ENCODE measurements at places on chromosomes 12 and 14.

DNA sequence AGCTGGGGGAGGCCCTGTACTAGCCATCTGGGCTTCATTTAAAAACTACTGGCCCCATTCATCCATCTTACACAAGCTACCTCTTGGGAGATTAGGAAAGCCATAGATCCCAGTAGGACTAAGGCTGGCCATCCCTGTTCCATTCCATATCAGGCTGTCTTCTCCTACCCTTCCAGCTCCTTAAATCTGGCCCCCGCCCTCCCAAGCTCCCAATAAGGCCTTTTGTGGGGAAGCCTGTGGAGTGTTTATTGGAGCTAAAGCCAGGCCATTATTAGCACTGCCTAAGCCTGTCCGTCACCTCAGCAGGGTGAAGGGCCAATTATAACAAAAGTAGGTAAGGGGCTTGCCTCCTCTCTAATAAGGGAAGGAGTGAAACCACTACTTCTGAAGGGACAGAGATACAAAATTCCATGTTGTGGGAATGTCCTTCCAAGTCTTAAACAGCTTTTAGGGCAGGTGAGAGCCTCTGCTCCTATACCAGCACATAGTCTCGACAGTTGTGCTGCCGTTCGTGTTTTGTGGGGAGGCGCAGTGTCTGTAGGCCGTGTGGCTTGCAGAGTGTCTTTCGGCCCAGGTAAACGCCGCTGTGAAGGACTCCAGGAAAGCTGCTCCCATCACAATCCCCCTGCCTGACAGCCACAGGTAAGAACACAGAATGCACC lies 3.7 kb downstream of the MYL6 start:
- no peak for DNase-seq

DNA sequence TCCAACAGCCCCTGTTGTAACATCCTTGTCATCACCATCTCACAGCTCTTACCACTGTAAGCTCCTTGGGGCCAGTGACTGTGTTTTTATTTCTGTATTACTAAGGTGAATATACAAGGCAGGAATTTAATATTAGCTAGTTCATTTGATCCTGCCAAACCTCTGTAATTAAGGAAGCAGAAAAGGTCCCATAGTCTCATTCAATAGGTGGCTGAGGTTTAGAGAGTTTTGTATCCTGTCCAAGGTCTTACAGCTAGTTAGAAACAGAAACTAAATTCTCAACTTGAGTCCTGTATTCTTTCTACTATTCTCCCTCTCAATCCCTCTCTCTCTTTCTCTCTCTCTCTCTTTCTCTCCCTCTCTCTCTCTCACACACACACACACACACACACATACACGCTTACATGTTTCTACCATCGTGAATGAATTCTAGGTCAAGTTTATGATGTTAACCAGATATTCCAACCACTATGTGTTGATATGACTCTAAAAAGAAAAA lies 543 bp upstream of the GLIPR1 start:
- DNase-seq: peak; percentile 10

GRCh38 chr14:65243766-65244442 lies 141.6 kb upstream of the MAX start:
- no peak for DNase-seq

GRCh38 chr14:99884834-99885648 lies 91.8 kb downstream of the EML1 start:
- peak; percentile 63 for DNase-seq

- DNase-seq: no peak
Measured at GRCh38 chr12:91778091-91778832, 367.4 kb downstream of the BTG1 start.

- no peak for DNase-seq
Measured at GRCh38 chr12:56074396-56074795, 5.6 kb upstream of the ERBB3 start.

DNA sequence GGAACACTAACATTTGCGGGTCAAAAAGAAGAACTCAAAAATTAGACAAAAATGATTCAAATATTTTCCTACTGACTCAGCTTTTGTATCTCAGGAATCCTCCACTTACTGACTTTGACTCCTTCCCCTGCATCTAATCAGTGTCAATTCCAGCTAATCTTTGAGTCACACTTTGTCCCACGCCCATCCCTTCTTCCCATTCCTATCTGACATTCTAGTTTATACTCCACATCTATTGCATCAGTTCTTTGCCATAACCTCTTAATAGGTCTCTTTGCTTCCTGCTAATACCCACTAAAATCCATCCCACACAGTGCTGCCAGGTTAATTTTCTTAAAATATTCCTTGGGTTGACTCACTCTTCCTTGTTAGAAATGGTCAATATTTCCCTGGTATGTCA lies 19.1 kb downstream of the BBS10 start:
- DNase-seq: peak; percentile 73

GRCh38 chr12:84813780-84814663 lies 98.6 kb downstream of the SLC6A15 start:
- DNase-seq: no peak

- DNase-seq: no peak
Measured at GRCh38 chr12:131747276-131748177, 36.6 kb downstream of the SFSWAP start.

- DNase-seq: no peak
Measured at GRCh38 chr12:70236990-70237389, 6.2 kb upstream of the CNOT2 start.

GRCh38 chr12:98873776-98874175 lies 228.7 kb downstream of the APAF1 start:
- no peak for DNase-seq

- DNase-seq: no peak
Measured at GRCh38 chr12:42019746-42020145, 124.9 kb downstream of the GXYLT1 start.

GRCh38 chr14:20530771-20531571 lies 25.6 kb downstream of the RNASE10 start:
- peak; percentile 51 for DNase-seq

DNA sequence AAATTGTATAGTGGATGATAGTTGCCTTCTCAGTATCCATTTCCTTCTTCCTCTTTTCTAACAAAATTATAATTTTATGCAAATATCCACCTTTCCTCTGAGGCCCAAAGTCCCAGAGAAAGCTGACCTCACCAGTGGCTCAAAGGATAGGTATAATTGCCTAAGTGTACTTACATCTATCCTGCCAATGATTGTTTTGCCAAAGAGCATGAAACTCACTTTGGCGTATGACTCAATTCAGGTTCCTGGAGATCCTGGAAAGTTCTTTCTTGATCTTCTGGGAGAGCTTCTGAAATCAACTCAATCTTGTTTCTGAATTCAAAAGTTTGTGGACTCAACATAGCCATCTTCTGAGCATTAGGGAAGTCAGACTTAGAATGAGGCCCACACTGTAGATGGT lies 10.5 kb upstream of the RBM25 start:
- DNase-seq: no peak

DNA sequence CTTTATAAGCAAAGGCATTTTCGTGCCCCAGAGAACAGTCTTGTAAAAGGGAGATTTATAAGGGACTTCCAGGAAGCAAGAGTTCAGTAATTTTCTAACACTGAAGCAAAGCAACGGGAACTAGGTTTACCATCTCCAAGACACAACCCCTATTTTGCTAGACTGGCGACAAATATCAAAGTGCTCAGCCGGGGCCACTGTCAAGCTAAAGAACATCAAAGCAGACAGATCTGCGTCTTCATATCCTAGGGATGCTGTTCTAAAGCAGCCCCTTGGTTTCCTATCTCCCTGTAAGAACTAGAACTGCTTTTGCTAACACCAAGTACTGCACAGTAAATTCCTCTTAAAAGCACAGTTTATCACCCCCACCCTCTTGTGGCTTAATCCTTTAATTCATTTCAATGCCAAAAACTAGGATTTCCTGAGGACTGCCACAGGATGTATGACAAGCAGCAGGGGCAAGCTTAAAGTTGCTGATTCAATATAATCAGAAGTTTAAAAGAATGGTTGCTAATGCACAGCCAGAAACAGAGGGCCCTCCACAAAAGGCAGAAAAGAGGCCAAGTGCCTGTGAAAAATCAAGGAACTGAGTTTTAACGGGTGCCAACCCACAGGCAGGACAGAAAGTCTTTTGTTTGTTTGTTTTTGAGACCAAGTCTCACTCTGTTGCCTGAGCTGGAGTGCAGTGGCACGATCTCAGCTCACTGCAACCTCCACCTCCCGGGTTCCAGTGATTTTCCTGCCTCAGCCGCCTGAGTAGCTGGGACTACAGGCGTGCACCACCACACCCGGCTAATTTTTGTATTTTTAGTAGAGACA lies 44.0 kb upstream of the ISM2 start:
- DNase-seq: no peak

GRCh38 chr12:54261815-54262402 lies 18.0 kb downstream of the CBX5 start:
- no peak for DNase-seq

DNA sequence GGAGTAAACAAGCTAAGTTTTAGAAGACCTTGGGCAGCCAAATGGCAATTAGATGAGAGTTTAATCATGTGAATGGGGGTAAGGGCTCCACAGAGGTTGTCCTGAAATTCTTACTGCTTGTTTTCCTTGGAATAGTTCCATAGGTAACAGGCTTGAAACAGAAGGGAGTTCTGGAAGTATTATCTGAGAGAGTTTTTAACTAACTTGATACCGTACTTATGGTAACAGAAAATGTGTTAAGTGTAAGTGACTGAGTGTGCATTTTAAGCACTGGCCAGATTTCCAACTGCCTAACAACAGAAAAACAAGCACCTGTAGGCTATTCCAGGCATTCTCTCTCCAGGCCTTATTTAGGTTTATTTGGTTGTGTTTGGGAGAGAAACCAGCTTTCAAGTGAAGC lies 414.6 kb upstream of the PDE3A start:
- no peak for DNase-seq

DNA sequence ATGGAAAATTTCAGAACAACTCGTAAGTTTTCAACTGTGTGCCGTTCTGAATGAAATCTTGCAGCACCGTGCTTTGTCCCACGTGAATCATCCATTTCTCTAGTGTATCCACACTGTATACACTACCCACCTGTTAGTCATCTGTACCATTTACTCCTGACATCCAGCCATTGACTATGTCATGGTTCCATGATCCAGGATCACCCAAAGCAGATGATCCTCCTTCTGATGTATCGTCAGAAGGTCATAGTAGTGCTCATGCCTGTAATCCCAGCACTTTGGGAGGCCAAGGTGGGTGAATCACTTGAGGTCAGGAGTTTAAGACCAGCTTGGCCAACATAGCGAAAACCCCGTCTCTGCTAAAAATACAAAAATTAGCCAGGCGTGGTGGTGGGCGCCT lies 122.9 kb downstream of the PPHLN1 start:
- DNase-seq: no peak

GRCh38 chr12:72028966-72029365 lies 90.3 kb downstream of the TPH2 start:
- no peak for DNase-seq

DNA sequence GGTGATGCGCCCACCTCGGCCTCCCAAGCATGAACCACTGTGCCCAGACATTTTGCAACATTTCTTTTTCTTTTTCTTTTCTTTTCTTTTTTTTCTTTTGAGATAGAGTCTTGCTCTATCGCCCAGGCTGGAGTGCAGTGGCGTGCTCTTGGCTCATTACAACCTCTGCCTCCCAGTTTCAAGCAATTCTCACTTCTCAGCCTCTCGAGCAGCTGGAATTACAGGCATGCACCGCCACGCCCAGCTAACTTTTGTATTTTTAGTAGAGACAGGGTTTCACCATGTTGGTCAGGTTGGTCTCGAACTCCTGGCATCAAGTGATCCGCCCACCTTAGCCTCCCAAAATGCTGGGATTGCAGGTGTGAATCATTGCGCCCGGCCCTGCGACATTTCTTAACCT lies 7.6 kb upstream of the CDC42BPB start:
- DNase-seq: no peak

GRCh38 chr12:19058235-19059021 lies 71.1 kb upstream of the PLEKHA5 start:
- DNase-seq: no peak

DNA sequence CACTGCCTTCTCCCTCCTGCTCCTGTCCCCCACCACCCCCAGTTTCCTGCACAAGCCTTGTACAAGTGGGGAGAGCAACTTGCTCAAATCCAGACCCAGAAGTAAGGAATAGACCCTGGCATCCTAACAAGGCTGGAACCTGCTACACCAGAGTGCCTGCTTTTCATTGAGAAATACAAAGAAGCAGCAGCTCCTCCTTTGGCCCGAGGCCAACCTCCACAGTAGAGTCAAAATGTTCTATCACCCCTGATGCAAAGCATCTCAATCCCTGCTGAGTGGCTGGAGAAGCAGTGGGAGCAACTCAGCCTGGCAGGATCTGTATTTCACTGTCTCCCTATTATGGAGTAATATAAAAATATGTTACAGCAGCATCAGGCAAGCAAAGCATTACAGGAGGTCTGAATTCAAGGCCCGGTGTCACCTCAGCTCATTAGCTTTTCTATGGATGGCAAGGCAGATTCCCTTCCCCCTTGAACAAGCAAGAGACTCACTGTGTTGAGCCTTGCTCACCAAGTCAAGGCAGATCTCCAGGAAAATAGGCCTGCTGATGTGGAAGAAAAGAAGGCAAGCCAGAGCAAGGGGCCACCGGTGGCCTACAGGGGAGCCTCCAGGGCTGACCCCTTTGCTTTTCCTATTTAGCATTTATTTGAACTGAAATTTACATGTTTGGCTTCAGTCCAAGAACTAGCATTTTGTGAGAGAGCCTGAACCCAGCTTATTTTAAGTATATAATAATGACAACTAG lies 186.3 kb upstream of the EGLN3 start:
- no peak for DNase-seq

- no peak for DNase-seq
Measured at GRCh38 chr12:111429828-111430432, 24.2 kb downstream of the SH2B3 start.

- no peak for DNase-seq
Measured at GRCh38 chr12:24848941-24849477, 99.9 kb downstream of the BCAT1 start.

DNA sequence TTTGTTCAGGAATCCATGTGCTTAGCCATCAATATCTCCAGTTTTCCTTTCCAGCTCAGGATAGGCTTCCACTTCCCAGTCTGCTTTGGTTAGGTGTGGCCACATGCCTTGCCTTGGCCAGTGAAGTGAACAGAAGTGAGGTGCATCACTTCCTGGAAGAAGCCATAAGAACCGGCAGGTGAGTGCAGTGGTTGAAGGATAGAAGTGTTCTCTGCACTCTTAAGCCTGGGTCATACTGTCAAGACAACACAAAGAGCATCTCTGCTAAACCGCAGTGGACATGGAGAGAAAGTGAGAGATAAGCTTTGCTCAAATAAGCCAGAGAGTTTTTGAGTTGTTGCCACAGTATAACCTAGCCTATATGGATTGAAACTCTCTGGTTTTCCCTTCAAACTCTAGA lies 11.4 kb downstream of the GNG2 start:
- no peak for DNase-seq

DNA sequence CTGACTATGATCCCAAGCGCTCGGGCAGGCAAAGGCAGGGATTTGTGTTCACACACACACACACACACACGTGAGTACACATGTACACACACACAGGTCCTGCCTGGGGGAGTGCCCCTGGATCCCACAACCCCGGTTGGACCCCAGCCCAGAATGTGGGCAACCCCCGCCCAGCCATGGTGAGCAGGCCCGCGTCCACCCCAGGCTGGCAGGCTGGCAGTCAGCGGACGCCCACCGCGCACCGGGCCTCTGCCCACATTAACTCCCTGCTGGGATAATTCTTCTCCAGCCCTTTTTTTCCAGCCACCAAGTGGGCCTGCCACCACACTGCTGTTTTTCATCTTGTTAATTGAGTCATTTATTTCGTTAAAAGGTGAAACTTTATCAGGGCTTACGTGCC lies 256.2 kb downstream of the BCL11B start:
- no peak for DNase-seq

- no peak for DNase-seq
Measured at GRCh38 chr12:6745741-6746525, 7.0 kb downstream of the MLF2 start.

GRCh38 chr14:88551980-88552431 lies 2.8 kb downstream of the PTPN21 start:
- peak; percentile 12 for DNase-seq

All from AG08396 (cell line).